ENCODE measurements at places on chromosomes 7 and 10.

DNA sequence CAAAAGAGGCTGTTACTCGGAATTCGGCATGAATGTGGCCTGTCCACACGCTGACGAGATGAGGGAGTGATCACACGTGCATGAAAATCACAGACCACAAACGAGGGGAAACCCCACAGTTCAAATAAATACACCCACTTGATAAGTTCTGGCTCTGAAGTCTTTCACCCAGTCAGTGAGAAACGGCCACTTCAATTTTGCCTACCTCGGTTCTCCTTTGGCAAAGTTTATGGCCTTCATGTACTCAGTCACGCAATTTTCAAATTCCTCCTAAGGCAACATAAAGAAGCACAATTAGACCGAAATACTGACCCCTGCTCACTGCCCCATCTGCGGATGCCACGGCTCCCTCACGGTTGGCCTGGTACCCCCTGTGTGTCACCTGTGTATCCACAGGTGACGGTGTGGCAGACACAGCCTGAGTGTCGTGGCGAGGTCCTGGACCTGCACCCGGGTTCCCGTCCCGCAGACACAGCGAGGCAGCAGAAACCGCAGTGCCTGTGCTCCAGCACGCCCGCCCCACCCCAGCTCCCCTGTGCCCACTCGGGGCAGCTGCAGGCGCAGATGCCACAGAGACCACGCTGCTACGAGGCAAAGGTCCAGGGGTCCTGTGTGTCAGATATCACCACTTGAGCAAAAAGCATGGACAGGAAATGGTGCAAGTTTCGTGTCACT, 1.4 kb downstream of the CFAP46 start:
- no peak for DNase-seq

GRCh38 chr7:146791344-146792285, 675.0 kb downstream of the CNTNAP2 start:
- DNase-seq, result no peak

DNA sequence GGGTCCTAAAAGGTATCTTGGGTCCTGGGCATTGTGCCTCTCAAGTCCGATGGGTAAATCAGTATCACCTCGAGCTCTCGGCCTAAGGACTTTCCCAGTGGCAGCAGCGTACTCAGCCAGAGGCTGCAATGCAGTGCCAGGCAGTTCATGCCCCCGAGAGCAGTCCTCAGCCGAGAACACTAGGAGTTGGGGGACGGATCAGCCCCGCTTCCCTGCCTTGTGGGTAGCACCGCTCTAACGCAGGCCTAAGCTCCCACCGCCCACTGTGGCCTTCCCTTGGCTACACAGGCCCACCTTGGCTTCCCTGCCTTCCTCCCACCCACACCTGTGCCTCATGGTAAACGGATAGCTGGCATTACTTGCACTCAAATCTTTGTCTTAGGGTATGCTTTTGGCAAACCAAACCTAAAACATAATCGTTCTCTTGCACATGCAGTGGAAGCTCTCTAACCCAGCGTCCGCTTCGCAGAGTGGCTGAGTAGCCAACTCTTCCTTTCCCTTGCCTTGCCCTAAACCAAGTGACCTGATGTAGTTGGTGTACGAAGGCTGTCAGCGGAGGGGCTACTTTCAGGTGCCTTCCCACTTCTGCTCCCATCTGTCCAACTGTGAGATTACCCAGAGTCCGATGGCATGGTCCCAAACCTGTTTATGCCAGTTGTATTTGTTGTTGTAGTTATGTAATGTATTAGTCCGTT, 73.2 kb upstream of the CHST15 start:
- no peak for DNase-seq

- no peak for DNase-seq
Measured at GRCh38 chr10:132974249-132974796, 32.0 kb upstream of the CFAP46 start.

DNA sequence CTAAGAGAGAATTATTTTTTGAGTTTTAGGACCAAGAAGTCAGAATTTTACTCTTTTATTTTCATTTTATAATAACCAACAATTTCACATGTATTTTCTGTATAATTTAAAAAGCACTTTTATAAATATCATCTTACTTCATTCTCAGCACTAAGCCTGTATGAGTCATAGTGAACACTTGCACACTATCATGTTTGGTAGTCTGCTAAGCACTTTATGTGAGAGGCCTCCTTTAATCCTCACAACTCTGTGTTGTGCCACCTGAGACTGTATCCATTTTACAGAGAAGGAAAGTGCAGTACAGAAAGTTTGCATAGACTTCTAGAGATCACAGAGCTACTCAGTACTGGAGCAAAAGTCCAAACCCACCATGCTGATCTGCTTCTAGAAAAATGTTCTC, 939.6 kb downstream of the NRG3 start:
- peak; percentile 3 for DNase-seq

- peak; percentile 66 for DNase-seq
Measured at GRCh38 chr10:95278061-95278988, 12.5 kb downstream of the PDLIM1 start.

GRCh38 chr7:78497728-78498427, 699.3 kb downstream of the PHTF2 start:
- DNase-seq, result no peak

GRCh38 chr10:124323806-124324205, 94.9 kb downstream of the OAT start:
- no peak for DNase-seq

DNA sequence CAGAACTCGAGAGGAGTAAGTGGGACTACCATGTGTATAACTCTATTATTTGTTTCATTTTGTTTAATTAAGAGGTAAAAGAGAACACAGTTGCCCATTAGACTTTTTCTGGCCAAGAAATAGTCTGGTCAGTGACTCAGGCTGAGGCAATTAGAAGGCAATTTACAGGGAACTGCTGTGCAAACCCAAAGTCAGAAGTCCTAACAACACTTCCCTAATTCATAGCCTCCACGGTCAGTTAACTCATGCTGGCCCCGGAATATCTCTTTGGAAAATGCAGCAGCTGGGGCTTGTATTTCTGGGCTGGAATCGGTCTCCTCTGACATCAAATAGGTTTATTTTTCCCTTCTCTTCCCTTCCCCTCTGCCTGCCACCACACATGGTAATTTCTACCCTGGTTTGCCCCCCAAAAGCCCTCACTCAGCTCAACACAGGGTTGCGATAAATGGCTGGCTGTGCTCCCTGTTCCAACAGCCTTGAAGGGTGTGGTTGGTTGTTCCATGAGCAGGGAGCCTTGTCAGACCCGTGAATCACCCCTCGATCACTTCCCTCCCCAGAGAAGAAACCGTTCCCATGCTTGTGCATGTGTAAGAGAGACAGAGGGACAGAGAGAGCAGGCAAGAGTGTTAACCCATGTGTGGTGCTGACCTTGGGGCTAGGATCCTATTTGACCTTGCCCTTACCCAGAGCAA, 5.3 kb downstream of the SH3PXD2A start:
- DNase-seq, result peak; percentile 90

- no peak for DNase-seq
Measured at GRCh38 chr10:68251625-68252495, 19.9 kb upstream of the ATOH7 start.

GRCh38 chr10:34172936-34173533, 642.1 kb downstream of the PARD3 start:
- peak; percentile 13 for DNase-seq

GRCh38 chr7:17593819-17594419, 295.5 kb downstream of the AHR start:
- peak; percentile 24 for DNase-seq

DNA sequence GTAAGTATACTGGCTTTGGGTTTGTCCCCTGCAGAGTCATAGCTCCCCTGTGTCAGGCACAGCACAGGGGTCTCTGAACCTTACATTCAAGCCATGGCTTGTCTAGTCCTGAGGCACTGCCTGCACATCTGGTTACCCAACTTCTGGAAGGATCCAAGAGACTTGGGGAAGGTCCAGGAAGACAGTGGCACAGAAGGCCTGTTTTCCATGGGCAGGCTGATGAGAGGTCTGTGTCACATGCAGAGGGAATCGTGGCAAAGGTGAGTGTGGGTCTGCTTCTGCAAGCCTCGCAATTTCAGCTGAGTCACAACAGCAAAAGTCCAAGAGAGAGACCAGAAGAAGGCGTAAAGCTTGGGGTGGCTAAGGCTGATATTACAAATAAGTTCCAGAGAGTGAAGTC, 28.4 kb upstream of the BMPR1A start:
- DNase-seq, result no peak

DNA sequence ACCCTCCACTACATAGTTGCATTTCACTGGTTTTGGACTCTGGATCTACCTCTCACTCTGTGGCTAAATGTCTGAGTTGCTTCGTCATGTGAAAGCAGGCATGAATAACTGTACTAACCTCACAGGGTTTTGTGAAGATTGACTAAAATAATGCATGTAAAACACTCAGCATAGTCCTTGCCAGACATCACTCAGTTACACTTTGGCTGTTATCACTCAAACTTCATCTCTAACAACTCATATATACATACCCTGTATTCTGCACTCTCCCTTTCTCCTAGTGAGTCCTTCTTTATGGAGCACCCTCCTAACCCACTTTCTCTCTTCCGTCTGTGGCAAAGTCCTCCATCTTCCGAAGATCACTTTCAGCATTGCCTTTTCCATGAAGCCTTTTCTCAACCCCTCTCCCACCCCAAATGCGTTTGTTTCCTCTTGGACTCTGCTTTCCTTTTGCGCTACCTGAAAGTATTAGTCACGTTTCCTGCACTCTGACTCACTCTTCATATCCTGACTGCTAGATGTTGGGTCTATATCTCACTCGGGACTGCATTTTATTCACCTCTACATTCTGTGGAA, 72.6 kb downstream of the OSBPL3 start:
- no peak for DNase-seq

- DNase-seq, result no peak
Measured at GRCh38 chr10:43254199-43254730, 12.6 kb downstream of the RASGEF1A start.

DNA sequence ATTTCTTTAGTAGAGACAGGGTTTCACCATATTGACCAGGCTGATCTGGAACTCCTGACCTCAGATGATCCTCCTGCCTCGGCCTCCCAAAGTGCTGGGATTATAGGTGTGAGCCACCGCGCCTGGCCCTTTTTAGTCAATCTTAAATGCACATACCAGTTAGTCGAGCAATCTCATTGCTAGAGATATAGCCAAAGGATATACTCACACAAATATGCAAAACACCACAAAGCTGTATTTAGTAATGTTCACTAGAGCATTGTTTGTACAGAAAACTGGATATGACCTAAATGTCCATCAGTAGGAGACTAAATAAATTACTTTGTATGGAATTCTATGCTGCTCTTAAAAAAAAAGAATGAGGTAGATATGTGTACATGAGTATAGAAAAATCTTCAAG, 24.5 kb upstream of the IL6 start:
- DNase-seq, result no peak

- no peak for DNase-seq
Measured at GRCh38 chr10:116465546-116465945, 37.9 kb downstream of the PNLIPRP3 start.

DNA sequence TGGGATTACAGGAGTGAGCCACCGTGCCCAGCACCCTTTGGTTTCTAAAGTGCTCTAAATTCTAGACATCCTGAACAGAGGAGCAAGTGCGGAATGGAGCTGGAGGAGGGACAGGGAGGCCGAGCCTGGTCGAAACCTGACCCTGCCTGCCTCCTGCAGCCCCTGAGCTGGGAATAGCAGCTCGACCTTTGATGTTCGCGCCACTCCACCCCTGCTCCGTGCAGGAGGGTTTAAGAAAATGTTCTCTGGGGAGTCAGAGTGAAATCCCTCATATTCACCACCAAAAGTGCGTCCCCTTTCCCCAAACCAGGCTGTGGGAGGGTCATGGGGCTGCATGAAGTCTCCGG, 1.8 kb downstream of the PGAM2 start:
- DNase-seq, result no peak

DNA sequence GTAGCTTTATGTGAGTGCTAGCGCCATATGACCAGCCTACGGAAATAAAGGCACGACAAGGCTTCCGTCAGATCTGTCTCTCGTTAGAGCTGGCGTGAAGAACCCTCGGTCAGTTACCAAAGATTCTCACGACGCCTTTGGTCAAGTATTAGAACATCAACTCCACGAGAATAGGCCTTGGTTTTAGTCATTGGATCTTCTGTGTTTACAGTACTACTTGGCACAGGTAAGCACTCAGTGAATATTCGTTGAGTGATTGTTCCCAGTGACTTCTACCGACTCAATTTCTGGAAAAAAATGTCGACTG, 316 bp downstream of the RBM48 start:
- DNase-seq, result no peak

DNA sequence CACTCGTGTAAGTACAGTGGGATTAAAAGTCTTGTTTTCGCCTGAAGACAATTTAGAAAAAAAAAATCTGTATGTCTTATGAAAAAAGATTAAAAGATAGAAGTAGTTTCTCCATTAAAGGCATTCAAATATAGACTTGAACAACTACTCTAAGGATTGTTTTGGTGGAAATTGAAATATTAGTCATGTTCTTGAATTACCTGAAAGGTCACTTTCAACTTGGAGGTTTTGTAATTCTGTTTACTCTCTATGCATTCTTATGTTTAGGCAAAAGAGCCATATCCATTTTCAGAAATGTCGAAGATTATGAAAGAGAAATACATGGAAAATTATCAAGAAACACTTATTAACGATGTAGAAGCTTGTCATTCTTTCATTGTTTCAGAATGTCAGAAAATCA, 373.7 kb downstream of the ARL4A start:
- no peak for DNase-seq

DNA sequence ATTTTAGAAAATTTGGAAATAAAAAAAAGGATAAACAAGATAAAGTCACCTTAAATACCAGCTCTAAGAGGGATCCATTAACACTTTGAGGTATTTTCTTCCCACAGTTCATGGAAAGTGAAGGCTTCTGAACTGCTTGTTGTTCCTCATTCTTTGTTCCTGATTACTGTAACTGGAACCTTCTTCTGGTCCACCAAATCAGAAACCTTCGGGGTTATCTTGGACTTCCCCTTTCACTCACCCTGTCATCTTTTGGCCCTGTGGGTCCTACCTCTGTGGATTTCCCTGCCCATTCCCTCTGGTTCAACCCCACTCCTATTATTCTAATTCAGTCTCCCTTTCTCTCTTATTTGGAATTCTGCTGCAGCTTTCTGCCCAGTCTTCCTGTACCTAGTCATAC, 116.5 kb upstream of the PRPS1L1 start:
- no peak for DNase-seq

DNA sequence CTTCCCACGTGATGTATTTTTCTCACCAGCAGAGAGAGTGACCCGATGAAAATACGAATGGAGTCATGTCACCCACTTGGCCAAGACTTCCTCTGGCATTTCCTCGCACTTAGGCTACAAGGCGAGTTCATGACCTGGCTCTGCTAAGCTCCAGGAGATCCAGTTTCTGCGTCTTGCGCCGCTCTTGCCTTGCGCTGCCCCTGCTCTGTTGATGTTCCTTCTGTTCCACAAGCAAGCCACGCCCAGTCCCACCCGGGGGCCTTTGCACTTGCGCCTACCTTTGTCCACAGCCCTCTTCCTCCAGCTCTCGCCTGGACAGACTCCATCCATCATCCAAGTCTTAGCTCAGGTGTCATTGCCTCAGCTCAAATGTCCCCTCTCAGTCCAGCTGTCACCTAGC, 116.3 kb upstream of the SHH start:
- no peak for DNase-seq

DNA sequence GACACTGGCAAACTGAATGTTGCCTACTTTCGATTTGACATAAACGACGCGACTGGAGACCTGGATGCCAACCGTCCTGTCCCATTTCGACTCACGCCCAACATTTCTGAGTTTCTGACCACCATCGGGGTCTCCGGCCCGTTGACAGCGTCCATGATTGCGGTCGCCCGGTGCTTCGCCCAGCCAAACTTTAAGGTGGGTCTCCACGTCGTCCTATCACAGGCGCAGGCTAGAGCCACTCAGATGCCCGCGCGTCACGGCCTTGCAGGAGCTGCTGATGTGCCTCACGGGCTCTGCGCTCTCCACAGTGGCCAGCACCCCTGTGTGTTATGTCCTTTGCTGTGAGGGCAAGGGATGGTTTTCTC, 132.6 kb downstream of the SMURF1 start:
- no peak for DNase-seq

All from skeletal muscle cell (primary cell).